ENCODE measurements at places on chromosomes 1 and 21.

DNA sequence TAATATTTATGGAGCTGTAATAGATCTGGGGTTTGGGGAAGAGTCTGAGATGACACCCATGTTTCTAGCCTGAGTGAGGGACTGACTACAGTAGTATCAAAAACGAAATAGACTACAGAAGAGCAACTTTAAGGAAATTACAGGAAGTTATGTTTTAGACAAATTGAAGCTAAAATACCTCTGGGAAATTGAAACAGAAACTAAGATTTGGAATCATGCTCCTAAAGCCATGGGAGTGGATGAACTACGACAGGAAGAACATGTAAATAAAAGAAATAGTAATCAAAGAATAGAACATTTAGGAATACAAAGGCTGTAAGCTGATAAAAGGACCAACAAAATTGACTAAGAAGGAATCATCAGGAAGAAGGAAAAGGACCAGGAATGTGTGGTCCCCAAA is 68.9 kb downstream of the KIAA0319L start:
- DNase-seq = no peak

- DNase-seq = no peak
Measured at GRCh38 chr21:45325206-45326168, 37.8 kb upstream of the POFUT2 start.

- no peak for DNase-seq
Measured at GRCh38 chr1:55326496-55327243, 111.5 kb upstream of the USP24 start.

- no peak for DNase-seq
Measured at GRCh38 chr1:75970631-75971030, 38.4 kb upstream of the ASB17 start.

DNA sequence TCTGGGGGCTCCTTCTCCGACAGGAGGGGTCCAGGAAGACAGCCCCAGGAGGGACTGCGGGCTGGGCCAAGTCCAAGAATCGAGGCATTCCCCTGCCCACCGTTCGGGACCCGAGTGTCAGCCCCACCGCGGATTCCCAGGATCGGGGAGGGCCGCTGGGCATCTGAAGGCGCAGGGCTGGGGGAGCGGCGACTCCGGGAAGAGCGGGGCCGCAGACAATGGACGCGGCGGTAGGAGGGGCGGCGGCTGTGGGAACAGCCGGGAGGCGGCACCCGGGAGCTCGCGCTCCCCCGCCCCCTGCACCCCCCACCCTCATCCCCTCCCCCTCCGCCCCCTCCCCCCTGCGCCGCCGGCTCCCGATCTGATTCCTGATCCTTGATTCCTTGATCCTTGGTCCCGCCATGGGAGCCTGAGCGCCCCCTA is at the start of gene VANGL2:
TSS of gene VANGL2 (plus strand) at position 342 of the 423 bp plus-strand sequence. CDS start 15,274 bp downstream, outside the sequence.
- no peak for DNase-seq

DNA sequence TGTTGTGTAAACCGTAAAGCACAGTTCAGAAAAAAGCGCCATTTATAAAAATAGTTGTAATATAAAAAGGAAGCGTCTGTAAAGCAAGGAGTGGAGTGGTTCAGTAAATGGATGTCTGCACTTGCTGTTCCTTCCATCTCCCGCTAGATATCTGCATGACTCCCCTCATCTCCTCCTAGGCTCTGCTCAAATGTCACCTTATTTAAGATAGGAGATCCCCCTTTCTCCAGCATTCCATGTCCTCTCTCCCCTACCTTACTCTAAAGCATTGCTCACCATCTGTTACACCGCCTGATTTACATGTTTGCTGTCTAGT is 745 bp downstream of the MUL1 start:
- DNase-seq = no peak

- no peak for DNase-seq
Measured at GRCh38 chr1:68185743-68186142, 46.6 kb downstream of the WLS start.

- DNase-seq = no peak
Measured at GRCh38 chr1:100292711-100293110, 26.7 kb downstream of the RTCA start.

- DNase-seq = no peak
Measured at GRCh38 chr1:54268762-54269297, 68.9 kb downstream of the MRPL37 start.

DNA sequence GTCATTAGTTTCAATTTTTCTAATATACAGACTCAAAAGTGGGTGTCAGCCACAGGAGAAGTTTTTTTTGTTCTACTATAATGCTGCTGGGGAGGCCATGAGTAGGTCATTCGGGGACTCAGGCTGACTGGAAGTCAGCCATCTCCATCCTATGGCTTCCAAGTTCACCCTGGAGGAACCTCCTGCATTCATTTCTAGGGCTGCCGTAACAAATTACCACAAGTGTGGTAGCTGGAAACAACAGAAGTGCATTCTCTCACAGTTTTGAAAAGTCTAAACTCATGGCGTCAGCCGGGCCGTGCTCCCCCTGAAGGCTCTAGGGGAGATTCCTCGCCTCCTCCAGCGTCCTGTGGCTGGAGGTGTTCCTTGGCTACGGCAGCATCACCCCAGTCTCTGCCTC is 17.7 kb downstream of the AGT start:
- no peak for DNase-seq

DNA sequence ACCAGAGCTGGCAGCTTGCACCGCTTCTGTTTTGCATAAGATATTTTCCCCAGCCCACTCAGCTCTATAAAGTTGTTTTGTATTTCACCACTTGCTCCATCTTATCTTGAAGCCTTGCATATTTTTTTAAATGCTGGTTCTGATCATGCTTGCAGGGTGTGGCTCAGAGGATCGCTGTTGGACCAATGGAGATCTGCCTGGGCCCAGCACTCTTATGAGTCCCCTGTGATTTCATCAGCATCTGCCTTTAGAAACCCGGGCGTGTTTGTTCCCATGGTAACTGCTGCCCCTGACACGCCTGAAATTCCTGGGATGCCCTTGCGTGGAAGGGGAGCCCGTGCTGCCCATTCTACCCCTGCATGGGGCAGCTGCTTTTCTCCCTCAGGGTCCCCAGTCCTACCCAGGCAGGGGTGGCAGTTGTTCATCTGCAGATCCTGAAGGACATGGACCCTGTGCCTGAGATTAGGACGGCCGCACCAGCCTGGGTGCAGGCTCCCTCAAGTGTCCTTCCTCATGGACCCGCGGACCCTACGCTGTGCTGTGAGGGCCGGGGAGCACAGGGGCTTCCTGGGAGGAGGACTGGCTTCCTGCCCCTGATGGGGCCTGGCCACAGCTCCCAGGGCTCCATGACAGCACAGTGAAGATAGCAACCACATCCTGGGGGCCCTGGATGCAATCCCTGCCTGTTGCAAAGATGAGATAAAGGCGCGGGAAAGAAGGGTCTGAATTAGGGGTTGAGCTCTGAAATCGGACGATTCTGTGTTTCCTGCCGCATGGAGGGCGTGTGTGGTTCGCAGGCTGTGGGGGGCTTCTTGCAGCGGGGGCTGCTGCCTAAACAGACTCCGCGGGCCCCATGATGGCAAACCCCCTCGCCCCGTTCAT is 226.5 kb downstream of the SDCCAG8 start:
- DNase-seq = no peak

DNA sequence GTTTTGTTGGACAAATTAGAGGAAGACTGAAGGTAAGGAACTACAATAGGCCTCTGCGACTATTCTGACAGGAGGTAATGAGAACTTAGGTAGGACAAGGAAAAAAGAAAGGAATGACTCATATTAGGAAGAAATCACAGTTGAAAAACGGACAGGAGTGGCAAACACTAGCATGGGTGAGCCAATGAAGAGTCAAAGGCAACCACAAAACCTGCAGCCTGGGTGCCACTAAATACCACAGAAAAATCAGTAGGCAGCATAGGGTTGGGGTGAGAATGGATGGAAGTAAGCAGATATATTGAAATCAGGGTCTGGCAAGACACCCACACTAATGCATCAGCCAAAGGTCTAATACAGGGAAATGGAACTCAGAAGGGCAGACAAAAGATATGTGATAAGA is 10.0 kb downstream of the RBM34 start:
- DNase-seq = no peak

DNA sequence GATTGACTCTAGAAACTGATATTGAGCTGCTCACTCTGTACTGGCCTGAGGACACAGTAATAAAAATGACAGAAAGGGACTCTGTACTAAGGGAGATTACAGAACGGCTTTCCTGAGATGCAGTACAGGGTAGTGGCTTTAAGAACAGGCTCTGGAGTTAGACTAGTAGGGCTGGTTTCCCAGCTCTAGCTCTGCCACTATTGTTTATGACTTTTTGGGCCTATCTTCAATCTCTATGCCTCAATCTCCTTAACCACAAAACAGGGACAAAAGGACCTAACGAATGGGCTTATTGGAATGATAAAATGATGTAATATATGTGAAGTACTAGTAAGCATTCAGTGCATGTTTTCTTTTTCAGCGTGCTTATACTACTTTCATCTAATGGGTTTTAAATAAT is 1.4 kb downstream of the DEPDC1 start:
- no peak for DNase-seq

- DNase-seq = no peak
Measured at GRCh38 chr1:234542211-234542850, 63.4 kb upstream of the TARBP1 start.

GRCh38 chr1:70496181-70496580 is 85.1 kb downstream of the CTH start:
- no peak for DNase-seq

DNA sequence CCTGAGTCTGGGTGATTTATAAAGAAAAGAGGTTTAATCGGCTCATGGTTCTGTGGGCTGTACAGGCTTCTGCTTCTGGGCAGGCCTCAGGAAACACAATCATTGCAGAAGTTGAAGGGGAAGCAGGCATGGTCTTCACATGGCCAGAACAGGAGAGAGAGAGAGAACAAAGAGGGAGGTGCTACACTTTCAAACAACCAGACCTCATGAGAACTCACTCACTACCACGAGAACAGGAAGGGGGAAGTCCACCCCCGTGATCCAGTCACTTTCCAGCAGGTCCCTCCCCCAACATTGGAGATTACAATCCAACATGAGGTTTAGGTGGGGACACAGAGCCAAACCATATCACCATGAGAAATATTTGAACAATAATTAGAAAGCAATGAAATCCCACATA is 222.9 kb downstream of the FAM72C start:
- no peak for DNase-seq

GRCh38 chr21:27077501-27077900 is 110.6 kb upstream of the ADAMTS5 start:
- no peak for DNase-seq

- no peak for DNase-seq
Measured at GRCh38 chr1:44830900-44831304, 12.2 kb downstream of the PTCH2 start.

GRCh38 chr21:46264690-46265144 is 20.7 kb downstream of the MCM3AP start:
- no peak for DNase-seq

DNA sequence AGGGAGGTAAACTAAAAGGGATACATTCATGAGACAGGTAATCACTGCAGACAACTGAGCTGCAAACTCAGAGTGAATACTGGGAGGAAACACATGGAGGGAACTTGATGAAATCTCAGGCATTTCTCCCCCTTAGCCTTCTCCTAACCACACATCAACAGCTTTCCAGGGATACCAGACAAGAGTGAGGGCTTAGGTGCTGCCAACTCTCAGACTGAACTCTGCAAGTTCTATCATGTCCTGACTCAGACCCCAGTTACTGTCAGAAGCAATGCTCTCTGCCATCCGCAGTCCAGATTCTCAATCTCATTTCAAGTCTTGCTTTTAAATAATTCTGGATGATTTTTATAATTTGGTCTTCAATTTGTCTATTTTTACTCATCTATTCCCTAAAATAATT is 267.3 kb downstream of the LTN1 start:
- DNase-seq = no peak

DNA sequence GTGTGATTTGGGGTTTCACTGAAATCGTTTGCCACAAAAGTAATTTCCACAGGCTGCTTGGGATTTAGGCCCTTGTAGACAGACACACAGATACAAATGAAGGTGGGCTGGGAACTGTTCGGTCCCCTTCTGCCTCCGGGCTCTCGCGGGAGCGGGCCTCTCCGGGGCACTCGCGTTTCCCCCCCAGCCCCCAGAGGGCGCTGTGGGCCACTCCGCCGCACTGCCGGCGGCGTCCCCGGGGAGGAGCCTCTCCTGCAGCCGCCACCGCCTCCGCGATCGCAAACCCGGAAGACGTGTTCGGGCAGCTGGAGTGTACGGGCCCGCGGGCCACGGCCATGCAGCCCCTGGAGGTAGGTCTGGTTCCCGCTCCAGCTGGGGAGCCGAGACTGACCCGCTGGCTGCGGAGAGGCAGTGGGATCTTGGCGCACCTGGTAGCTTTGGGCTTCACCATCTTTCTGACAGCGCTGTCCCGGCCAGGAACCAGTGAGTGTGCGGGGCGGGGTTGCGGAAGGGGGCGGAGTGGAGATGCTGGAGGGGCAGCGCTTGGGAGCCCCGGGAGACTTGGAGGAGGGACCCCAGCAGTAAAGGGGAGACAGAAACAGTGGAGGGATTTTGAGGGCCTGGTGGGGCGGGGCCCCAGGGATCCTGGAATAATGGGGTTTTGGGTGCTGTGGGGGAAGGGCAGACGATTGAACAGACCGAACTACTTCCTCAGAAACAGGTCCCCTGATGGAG is at the start of gene CYB561D1:
TSS of gene CYB561D1 (plus strand) at position 290 of the 735 bp plus-strand sequence. CDS start at position 336, 46 bp downstream.
- DNase-seq = peak; percentile 42

GRCh38 chr1:101051688-101052638 is 26.4 kb upstream of the DPH5 start:
- DNase-seq = peak; percentile 26

DNA sequence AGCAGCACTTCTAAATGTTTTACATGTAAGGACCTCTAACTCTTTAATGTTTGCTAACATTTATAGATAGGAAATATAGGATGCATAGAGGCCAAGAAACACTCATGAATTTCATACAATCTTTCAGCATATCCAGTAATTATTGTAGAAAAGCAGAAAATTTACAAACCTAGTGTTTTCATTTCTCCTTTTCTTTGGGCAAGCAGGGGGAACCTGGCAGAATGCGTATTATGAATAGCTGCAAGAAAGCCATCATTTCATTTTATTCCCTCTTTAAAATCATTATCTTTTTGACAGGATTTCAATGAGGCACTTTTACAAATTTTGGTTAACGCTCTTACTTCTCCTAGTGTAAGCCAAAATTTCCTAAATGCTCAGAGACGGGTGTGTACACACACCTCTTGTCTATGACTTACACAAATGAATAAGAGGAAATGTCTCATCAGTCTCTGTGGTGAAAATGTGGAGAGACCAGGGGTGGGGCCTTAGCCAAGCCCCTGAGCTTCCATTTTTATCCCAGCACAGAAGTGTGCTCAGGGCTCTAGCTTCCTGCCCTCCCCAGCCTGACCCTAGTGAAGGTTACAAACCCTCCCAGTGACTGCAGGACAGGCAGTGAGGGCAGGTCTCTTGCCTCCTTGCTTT is 91.6 kb downstream of the LRRC8C start:
- DNase-seq = peak; percentile 36

- no peak for DNase-seq
Measured at GRCh38 chr1:75937034-75937433, 4.8 kb upstream of the ASB17 start.

GRCh38 chr1:221276896-221277409 is 397.7 kb downstream of the HLX start:
- DNase-seq = no peak

All from GM12864 (cell line).